Neural crest cell (in vitro differentiated cells): ENCODE measurements at places on chromosomes 12 and 14. TPM values are rescaled to one million over a fixed set of nuclear protein-coding genes. Genes with fewer than 3 reads are reported as not detected.

The TRHDE gene
- 0.51 and 0.66 TPM in 2 replicates for total RNA-seq

The RNF41 gene
- 48.3 and 48.6 TPM in 2 replicates for total RNA-seq

The KLRK1 gene
- not detected in 2 replicates for total RNA-seq

The YEATS4 gene
- total RNA-seq, result 33.9 and 39.7 TPM in 2 replicates

The IFNG-AS1 gene
- total RNA-seq, result not detected in 2 replicates

The HCAR3 gene
- total RNA-seq, result not detected in 2 replicates

The ZNF385A gene
- 20.3 and 20.8 TPM in 2 replicates for total RNA-seq

The SLC39A5 gene
- 0.65 and 1.0 TPM in 2 replicates for total RNA-seq

The TIGAR gene
- 15.4 and 18.1 TPM in 2 replicates for total RNA-seq

The FAM90A1 gene
- total RNA-seq, result not detected in 2 replicates

The GLT1D1 gene
- total RNA-seq, result 7.4 and 8.6 TPM in 2 replicates

The PIWIL1 gene
- total RNA-seq, result not detected in 2 replicates

The CCDC59 gene
- total RNA-seq, result 39.8 and 46.7 TPM in 2 replicates

The AKAP6 gene
- 9.4 and 9.7 TPM in 2 replicates for total RNA-seq

The PALS1 gene
- 32.9 and 34.5 TPM in 2 replicates for total RNA-seq

The GLS2 gene
- total RNA-seq, result 0.30 and 0.35 TPM in 2 replicates

The MYF6 gene
- not detected in 2 replicates for total RNA-seq

The IL26 gene
- total RNA-seq, result not detected in 2 replicates

The SLC10A1 gene
- total RNA-seq, result not detected in 2 replicates

The TNFAIP2 gene
- total RNA-seq, result 11.6 and 12.8 TPM in 2 replicates

The KLHL33 gene
- 0.07 TPM in 1 of 2 replicates, not detected in the other for total RNA-seq

The MYF5 gene
- not detected in 2 replicates for total RNA-seq

The EIF2S3B gene
- 0.73 and 0.96 TPM in 2 replicates for total RNA-seq

The KRT8 gene
- 8.3 and 10.3 TPM in 2 replicates for total RNA-seq

The SNRPF gene
- 70.6 and 71.5 TPM in 2 replicates for total RNA-seq

The ZFHX2 gene
- total RNA-seq, result 9.9 and 11.0 TPM in 2 replicates

The ASCL1 gene
- 4.3 and 5.1 TPM in 2 replicates for total RNA-seq

The IKBIP gene
- total RNA-seq, result 20.2 and 21.4 TPM in 2 replicates

The CFAP54 gene
- total RNA-seq, result 1.5 and 3.1 TPM in 2 replicates

The KCTD10 gene
- 58.4 and 66.4 TPM in 2 replicates for total RNA-seq

The MYL2 gene
- total RNA-seq, result not detected in 2 replicates

The FOXJ2 gene
- 14.1 and 15.4 TPM in 2 replicates for total RNA-seq

The KCNA1 gene
- 0.05 and 0.37 TPM in 2 replicates for total RNA-seq

The MLEC gene
- total RNA-seq, result 165 and 167 TPM in 2 replicates

The SLCO1B1 gene
- 0.21 TPM in 1 of 2 replicates, not detected in the other for total RNA-seq

The USP44 gene
- 15.5 and 20.0 TPM in 2 replicates for total RNA-seq

The CKB gene
- 961 and 996 TPM in 2 replicates for total RNA-seq

The KRT84 gene
- total RNA-seq, result not detected in 2 replicates

The RASAL1 gene
- total RNA-seq, result not detected in 2 replicates

The MGAT4C gene
- under 0.01 and 0.07 TPM in 2 replicates for total RNA-seq

The PRPH gene
- total RNA-seq, result 0.70 and 1.3 TPM in 2 replicates

The LGR5 gene
- total RNA-seq, result 8.0 and 10.3 TPM in 2 replicates

The DAO gene
- total RNA-seq, result not detected in 2 replicates

The LBHD2 gene
- not detected in 2 replicates for total RNA-seq

The SLC5A8 gene
- not detected in 2 replicates for total RNA-seq

The DYRK2 gene
- total RNA-seq, result 47.3 and 48.1 TPM in 2 replicates

The TC2N gene
- 0.09 TPM in 1 of 2 replicates, not detected in the other for total RNA-seq

The PMEL gene
- 36.9 and 39.9 TPM in 2 replicates for total RNA-seq
